ENCODE measurements at places on chromosomes 1 and 21.

GRCh38 chr21:38798481-38798882, 7.2 kb upstream of the ETS2 start:
- DNase-seq, result peak; percentile 60

DNA sequence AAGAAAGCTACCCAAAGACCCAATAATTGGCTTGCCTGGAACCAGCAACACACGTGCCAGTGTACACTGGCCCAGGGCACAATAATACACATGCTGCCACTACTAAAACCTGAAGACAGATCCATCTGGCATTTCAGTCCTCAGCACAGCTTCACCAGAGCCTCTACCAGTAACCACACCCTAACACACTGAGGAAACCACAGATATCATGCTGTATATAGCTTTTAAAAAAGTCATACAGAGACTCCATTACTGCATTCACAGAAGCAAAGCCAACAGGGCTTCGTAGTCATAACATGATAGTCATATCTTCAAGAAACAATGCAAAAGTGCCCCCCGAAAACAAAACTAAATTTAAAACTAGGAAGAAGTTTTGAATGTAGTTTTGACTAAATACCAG, 40.6 kb upstream of the NEGR1 start:
- DNase-seq, result no peak

GRCh38 chr1:225996946-225997545, 2.1 kb downstream of the SDE2 start:
- no peak for DNase-seq

GRCh38 chr1:156310962-156311361, 11.9 kb upstream of the VHLL start:
- DNase-seq, result no peak

DNA sequence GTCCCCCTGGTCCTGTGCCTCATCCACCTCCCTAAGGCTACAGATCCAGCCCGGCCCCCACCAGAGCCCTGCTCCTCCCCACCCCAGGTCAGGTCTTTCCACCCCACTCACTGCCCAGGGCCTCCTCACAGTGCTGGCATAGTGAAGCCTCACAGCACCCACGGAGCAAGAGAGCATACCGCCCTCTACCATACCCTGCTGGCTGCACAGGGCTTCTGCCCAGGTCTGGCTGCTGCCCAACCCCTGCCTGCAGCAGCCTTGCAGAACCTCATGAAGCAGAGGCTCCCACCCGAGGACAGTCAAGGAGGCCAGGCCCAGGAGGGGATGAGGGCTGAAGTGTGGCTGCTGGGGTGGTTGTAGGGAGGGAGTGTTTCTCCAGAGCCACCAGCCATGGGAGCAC, 19.7 kb upstream of the ARF1 start:
- no peak for DNase-seq

GRCh38 chr1:183032122-183032921, 9.1 kb downstream of the LAMC1 start:
- DNase-seq, result no peak

All from mucosa of gallbladder (tissue), 1 donor.